Activated T-helper 17 cell treated with anti-CD3 and anti-CD28 coated beads, Interleukin-2, amount 50 U/mL, for 72 hours (primary cell): ENCODE measurements at places on chromosomes 16 and 17.

GRCh38 chr17:65553009-65553645 is 8.3 kb downstream of the AXIN2 start:
- ATAC-seq, result peak; percentile 73

DNA sequence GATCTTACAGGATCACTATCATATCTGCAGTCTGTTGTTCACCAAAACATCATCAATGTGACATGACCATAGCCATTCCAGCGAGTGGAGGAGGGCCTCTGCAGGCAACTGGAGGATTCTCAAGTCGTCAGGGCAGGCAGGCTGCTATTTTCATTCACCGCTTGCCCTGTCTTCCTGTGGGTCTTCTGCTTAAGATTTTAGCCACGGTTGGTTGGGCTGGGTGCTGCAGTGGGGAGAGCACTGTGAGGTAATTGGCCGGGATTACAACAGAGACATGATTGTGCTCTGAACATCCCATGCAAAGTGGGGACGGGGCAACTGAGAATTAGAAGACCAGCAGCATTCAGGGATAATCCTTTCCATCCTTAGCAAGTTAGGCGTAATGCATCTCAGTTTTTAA is 245.9 kb downstream of the CPPED1 start:
- ATAC-seq, result no peak

DNA sequence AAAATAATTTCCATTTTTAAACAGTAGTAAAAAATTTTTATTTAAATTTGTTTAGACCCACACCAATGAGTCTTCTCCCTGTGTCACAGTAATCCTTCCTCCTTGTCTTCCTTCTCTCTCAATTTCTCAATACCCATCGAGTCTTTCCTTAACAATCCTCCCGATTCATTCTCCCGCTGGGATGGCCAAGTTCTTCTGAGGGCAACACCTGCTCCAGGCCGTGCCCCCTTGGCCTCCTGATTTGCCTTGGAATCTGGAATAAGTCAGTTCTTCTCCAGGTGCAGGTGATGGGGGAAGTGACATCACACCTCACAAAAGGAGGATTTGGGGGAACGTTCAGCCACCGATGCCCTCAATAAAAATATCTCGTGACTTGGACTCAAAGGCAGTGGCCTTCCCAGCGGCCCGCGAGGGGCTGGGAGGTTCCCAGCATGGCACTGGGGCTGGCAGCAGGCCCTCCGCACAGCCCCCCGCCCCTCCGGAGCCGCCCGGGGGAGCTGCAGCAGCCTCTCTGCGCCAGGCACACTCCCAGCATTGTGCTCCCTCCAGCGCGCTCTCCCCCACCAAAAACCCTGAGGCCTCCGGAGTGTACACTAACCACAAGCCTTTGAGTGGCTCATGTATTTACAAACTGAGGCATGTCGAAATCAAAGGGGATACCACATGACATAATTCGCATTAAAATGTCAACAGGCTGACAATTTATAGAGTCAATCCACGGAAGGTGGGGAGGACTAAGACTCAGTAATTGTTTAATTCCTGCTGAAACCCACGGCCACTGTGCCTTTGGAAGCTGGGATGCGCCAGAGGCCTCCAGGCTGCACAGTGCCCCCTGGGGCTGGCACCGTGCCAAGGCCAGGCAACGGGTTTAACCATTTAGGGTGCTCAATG is 120.5 kb downstream of the ZFHX3 start:
- ATAC-seq, result no peak

DNA sequence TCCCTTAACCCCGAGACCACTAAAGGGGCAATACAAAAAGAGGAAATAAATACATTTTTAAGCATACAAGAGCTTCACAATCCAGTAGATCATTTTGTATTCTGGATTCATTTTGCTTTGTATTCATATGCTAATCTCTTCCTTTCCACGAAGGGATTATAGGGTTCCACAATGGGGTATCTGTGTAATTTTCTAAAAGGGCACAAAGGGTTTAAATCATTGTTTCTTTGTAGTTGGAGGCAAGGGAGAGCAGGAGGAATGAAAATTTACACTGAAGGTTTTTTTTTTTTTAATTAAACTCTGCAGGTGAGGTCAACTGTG is 592 bp upstream of the NUFIP2 start:
- ATAC-seq, result no peak

DNA sequence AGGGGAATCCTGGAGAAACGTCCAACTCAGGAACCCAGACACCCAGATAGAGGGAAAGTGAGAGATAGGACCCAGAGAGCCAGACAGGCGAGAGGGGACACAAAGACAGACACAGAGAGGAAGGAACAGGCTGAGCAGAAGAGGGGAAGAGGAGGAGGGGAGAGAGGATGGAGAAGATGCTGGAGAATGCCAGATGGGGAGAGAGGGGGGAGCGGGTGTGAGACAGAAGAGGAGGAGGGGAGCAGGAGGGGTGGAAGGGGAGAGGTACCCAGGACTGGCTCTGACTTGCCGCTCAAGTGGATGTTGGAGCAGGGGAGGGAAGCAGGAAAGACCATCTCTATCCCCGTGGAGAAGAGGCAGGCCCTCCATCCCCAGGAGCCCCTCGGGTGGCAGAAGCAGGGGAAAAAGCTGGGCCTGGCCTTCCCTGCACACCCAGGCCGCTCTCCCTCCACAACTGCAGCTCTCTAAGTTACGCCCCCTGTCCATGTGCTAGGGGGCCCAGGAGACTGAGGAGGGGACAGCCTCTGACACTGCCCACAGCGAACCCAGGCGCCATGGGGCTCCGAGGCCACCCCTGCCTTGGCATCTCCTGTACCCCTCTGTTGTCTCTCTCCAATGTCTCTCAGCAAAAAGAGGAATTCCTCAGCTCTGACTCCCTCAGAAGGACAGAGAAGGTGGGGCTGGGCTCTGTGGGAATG is 4.8 kb downstream of the PPP1R9B start:
- ATAC-seq, result no peak

- no peak for ATAC-seq
These were observed 21.9 kb downstream of the CA4 start for GRCh38 chr17:60171753-60172079.

- ATAC-seq, result no peak
These were observed 25.9 kb upstream of the SPATA32 start for GRCh38 chr17:45287526-45288500.

DNA sequence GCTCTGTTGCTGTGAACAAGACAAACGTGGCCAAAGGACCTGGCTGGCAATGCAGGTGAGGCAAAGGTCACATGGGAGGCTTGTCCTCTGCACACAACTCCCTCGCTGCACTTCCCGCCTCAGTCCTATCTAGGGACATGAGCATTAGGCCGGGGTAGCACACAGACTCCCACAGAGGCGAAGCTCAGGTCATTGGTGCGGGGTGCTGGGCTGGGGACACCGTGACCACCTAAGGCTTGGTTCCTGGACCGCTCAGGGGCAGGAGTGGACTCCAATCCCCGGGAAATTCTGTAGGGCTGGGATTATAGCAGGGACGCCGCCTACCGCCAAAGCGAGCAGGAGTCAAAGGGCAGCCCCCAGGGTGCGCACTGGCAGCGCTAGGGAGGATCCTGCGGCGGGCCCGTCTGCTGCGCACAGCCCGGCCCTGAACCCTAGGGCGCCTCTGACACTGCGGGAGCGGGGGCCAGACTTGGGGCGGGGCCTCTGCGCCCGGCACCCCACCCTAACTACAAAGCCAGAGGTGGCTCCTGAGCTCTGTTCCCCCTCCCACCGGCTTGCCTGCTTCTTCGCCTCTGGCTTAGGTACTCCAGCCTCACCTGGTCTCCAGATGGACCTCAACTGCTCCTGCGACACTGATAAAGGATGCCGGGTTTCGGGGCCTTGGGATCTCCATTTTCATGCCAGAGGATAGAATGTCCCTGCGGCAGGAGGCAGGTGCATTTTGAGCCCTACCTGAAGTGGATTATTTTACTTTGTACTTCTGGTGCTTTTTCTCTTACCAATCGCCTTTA is 3.9 kb upstream of the MT1B start:
- ATAC-seq, result no peak

GRCh38 chr17:82902972-82903874 is 63.4 kb upstream of the ZNF750 start:
- no peak for ATAC-seq

DNA sequence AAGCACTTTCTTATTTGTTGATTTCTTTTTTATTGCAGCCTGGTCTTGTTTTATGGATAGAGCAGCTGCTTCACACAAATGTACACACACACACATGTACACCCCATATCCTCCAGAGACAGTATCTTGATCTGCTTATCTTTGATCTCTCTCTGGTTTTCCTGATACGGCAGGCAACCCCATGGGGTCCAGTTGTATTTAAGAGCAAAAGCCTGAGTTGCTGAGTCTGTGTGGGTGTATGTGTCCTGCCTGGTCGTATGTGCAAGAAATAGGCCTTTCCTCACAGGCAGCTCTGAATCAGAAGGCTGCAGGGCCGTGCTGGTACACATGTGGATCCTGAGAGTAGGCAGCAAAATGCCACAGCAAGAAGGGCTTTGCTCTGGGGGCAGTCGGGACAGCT is 14.6 kb upstream of the LGALS9 start:
- ATAC-seq, result peak; percentile 28

GRCh38 chr17:74403512-74404137 is 28.3 kb upstream of the GPRC5C start:
- no peak for ATAC-seq

- no peak for ATAC-seq
These were observed 1.6 kb downstream of the EIF4A3 start for GRCh38 chr17:80145076-80146075.

DNA sequence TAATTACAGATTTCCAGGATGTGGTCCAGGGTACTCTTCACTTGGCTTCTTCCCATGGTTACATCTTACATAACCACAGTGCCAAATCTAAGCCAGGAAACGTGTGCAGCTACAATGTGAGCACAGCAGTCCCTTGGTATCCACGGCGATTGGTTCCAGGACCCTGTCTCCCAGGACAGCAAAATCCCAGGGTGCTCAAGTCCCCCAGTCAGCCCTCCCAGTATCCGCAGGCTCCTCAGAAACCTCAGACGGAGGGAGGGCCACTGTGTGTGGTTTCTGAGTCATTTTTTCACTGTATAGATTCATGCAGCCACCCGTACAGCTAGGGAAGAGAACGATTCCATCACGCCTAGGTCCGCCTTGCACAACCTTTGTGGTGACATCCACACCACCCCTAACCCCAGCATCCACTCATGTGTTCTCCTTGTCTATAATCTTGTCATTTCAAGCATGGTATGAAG is 11.1 kb upstream of the ATP2C2 start:
- peak; percentile 85 for ATAC-seq

- no peak for ATAC-seq
These were observed 209.0 kb downstream of the ZFHX3 start for GRCh38 chr16:72838951-72839350.

GRCh38 chr16:55102077-55102476 is 171.4 kb downstream of the IRX5 start:
- ATAC-seq, result no peak

GRCh38 chr17:51385208-51385607 is 124.9 kb downstream of the UTP18 start:
- ATAC-seq, result no peak

GRCh38 chr16:4767872-4768548 is 1.0 kb upstream of the ZNF500 start:
- peak; percentile 47 for ATAC-seq

DNA sequence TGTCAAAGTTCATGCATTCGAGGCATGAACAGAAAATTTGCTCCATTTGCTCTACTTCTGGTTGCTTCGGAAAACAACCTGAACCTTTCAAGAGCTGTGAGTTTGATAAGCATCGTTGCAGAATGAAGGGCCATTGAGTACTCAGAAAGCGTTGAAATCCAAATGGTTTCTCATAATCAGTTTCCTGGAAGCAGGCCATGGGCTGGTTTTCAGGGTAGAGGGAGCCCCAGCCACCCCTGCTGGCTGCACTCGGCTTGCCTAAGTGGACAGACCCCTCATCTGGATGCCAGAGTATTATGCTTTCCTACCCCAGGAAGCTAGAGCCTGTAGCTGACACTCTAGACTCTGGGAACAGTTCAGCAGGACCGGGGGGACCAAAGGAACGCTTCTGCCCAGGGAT is 24.4 kb downstream of the SCNN1G start:
- ATAC-seq, result no peak

DNA sequence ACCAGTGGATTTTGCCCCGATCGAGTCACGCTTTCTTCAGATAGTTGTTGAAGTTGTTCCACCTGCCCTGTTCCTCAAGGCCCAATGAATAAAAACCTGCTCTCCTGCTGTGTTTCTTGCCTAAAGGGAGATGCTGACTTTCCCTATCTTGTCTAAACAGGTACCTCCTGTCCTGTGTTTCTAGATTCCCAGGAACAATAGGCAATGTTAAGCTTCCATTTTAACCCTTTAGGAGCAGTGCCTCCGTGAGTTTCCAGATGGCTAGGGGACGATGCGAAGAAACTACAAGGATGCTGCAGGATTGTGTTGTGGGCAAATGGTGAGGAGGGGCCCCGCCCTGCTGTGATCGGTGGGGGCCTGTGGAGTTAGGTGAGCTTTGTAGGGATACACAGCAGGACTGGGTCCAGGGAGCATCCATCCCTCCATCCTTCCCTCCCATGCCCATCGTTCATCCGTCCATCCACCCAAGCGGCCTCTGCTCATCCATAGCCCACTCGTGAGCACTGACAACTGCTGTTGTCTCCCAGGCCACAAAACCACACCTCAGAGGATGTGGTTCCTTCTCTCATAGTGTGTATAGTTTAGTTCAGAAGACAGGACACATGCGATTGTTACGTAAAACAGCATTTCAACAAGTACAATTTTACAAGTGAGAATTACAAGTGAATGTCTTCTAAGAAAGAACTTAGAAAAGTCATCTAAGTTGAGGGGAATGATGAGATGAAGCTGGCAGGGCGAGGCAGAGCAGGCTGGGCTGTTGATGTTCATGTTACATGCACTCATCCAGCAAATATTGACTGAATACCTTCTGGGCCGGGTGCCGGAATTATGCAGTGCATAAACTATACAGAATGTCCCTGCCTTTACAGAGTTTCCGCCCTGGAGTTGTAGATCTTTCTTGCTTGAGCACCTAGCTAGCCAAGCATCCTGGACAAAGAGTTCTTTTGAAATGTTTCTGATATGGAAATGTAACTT is 5.2 kb downstream of the ARSG start:
- peak; percentile 69 for ATAC-seq

DNA sequence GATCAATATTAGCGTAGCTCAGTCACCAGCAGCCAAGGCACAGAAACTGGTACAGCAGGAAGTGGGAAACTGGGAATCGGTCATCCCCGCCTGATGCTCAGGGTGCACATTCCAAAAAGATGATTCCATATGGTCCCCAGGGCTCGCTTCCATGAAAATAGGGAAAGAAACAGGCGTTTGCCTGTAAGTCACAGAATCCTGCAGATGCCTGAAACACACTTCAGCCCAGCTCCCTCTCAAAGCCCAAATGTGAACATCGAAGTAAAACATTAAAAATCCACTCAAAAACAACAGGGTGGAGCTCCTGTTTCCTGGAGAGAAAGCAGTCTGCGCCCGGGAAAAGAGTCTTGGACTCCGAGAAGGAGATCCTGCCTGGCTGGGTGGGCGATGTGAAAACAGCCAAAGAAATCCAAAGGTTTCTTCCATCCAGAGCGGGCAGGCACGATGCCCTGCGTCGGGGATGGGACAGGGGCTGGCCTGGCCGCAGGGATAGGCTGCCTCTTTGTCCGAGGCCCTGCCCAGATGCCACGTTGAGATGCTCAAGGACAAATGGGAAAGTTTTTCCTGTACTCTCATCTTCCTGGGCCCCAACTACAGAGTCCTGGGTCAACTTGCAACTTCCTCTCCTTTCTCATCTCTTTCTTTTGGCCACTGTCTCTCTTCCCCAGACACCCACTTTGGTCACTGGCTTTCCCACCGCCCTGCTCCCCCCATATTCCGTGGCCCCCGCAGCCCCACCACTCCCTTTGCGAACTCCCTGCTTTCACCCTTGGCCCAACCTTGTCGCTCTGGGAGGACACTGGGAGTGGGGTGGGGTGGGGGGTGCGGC is 743 bp downstream of the WIPI1 start:
- ATAC-seq, result no peak
